ENCODE measurements at places on chromosomes 7 and 10.

GRCh38 chr7:39855325-39855674 lies 94.8 kb upstream of the CDK13 start:
- no peak for DNase-seq

- no peak for DNase-seq
Observed at GRCh38 chr10:9140373-9140772, 1085.9 kb downstream of the GATA3 start.

DNA sequence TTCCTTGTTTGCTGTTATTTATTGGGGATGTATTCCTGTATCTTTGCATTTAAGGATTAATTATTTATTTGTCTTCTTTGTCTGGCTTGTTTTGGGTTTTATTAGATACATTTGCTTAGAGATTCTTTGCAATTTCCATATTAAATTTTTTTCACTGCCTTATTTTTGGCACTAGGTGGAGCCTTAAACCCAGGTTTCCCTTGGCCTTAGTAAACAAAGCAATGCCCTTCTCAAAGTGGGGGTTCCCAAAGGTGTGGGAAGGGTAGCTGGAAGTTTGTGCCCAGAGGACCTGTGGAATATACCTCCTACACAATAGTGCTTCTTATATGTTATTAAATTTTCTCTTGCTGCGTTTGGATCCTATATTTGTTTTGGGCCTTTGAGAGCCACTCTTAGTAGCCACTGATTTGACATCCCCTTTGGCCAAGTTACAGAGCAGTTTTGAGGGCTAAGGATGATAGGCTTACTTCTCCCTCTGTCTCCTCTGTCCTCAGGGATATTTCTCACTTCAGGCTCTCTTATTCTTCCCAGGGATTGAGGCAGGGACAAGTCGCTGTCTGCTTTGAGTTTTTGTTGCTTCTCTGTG lies 162.3 kb downstream of the ITGB1 start:
- DNase-seq = peak; percentile 33

GRCh38 chr7:2710901-2711551 lies 23.0 kb downstream of the AMZ1 start:
- peak; percentile 73 for DNase-seq

DNA sequence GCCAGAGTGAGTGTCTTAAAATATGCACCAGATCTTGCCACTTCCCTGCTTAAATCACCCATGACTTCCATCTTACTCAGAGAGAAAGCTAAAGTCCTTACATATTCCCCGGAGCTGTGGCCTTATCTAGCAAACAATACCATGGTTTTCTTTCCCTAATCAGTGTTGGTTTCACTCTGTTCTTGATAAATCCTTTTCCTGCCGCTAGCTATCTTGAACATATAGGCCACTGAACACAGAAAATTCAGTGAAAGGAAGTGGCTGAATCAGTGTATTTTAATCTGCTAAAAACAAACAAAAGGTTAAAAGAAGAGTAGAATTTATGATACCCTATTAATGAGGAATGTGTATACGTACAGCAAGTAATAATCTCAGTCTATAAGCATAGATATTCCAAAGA lies 42.0 kb upstream of the JAZF1 start:
- DNase-seq = no peak

DNA sequence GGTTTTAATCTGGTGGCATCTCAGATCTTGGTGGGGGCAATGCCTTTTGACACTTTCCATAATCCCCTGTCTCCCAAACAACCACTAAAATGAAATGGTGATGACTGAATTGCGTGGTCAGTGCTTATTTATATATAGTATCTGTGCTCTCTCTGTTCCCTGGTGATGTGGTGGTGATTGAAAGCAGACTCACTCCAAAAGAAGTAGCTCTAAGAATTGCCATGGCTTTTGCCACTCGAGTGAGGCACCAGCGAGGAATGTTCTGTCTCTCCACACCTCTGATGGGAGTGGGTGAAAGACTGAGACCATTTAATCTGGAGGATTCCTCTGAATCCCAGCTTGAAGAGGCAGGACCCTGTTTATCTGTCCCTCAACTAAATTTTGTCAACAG lies 2.8 kb downstream of the DUSP5 start:
- DNase-seq = no peak

DNA sequence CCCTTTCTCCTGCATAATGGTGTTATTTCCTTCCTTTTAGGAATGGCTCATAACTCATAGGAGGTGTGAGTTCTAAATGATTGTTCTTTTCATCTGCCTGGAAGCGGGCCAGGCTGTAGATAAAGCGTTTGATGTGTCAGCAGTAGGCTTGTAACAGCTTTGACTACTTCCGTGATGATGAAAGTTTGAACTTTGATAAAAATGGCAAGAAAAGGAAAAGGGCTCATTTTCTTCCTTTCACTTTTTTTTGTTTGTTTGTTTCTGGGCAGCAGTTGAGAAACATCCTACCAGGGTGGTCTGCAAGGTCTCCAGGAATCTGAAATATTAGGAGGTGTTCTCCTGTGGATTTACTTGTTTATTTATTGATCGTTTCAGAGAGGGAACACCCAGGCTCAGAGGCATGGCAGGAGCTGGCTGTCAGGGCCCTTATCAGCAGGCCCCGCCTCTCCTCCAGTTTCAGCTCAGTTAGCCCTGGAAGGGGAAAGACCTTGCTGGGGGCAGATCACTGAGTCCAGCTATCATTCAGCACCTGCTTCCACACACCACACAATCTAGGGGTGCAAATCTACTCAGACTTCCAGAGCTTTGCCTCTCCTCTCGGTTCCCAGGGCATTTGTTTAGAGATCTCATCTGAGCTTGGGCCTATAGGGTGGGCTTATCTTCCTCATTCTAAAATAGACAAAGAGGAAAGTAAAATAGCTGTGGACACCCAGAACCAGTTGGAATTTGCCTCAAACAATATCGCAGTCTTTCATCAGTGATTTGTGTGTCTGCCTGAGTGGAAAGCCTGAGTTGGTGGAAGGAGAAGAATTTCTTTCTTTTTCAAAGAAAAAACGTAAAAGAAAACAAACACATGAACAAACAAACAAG lies 130.9 kb downstream of the BMPER start:
- DNase-seq = no peak

DNA sequence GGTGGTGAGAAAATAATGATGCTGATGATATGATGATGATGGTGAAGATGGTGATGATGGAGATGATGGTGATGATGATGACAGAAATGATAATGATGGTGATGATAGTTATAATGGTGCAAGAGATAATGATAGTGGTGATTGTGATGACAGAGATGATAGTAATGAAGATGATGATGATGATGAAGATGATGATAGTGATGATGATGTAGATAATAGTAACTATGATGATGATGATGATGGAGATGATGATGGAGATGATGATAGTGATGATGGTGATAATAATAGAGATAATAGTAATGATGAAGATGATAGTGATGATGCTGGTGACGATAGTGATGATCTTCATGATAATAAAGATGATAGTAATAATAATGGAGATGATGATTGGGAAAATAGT lies 22.2 kb downstream of the ABCA13 start:
- DNase-seq = no peak

DNA sequence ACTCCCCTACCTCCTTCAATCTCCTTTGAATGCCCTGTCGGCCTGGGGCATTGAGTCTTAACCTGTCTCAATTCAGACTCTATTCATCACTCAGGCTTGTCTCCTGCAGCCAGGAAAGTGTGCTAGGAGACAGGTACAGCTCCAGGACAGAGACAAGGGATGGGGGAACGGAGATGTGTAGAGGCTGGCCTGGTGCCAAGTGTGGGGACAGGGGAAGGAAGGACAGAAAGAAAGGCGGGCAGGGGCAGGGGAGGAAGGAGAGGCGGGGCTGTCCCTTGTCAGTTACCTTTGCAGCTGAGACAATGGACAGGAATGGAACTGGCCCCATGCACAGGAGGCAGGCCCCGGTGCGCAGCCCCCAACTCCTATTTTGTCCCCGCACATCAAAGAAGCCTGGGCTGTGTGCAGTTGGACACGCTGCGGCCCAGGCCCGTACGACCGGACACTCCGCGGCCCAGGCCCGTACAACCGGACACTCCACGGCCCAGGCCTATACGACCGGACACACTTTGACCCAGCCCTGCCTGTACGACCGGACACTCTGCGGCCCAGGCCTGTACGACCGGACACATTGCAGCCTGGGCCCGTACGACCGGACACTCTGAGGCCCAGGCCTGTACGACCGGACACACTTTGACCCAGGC lies 36.9 kb downstream of the CHST15 start:
- no peak for DNase-seq

GRCh38 chr10:99595236-99595635 lies 25.0 kb downstream of the SLC25A28 start:
- DNase-seq = no peak

GRCh38 chr7:29957521-29958310 lies 31.9 kb downstream of the SCRN1 start:
- no peak for DNase-seq

- no peak for DNase-seq
Observed at GRCh38 chr10:116769791-116770190, 27.4 kb upstream of the HSPA12A start.

GRCh38 chr7:129055861-129056464 lies 1.1 kb upstream of the TNPO3 start:
- DNase-seq = no peak

- DNase-seq = no peak
Observed at GRCh38 chr7:2163600-2164555, 68.9 kb downstream of the MAD1L1 start.

- DNase-seq = no peak
Observed at GRCh38 chr7:35261476-35262285, 7.8 kb upstream of the TBX20 start.

DNA sequence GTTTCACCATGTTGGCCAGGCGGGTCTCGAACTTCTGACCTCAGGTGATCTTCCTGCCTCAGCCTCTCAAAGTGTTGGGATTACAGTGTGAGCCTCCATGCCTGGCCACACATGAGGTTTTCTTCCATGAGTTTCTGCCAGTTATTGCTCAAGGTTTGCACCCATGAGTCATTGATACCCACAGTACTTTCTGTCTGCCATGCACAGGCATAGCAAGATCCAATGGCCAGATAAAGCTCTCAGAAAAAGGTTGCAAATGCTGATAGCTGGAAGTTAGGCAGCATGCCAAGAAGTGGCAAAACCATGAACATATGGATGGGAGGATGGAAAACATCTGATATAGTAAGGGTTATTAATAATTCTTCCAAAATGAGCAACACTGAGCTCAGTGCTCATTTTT lies 298.7 kb upstream of the NRG3 start:
- no peak for DNase-seq

DNA sequence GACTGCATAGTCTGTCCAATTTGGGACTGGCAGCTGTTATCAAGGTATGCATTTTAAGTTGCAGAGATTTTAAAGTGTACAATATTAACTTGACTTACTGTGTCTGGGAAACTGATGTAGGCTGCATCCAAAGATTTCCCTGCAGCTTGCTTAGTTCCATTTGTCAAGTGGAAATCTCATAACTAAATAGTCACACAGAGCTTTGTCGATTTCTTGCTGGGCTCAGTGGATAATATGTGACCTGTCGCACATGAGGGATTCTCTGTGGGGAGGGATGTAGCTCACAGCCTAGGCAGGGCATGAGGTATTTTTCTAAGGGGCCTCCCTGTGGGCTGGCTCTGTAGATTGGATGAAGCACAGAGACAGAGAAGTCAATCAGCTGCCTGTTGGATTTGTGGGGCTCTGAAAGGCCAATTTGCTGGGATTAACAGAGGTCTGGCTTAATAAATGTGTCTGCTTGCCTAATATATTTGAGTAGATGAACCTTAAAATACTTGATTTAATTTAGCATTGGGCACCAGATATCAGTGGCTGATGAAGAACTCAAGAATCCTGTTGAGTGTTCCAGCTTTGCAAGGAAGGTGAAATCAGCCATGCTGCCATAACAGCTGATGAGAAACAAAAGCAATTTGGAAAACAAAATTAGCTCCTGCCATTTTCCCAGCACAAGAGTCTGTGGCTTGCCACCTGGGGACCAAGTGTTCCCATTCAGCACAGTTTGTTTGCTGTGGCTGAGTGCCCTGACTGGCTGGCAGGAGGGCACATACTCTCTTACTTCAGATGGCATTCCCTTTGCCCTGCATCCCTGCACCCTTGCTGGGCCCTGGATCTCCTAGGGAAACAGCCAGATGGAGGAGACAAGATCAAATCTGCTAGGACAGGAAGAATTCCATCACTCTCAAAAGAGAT lies 598.5 kb downstream of the SORCS3 start:
- DNase-seq = no peak

DNA sequence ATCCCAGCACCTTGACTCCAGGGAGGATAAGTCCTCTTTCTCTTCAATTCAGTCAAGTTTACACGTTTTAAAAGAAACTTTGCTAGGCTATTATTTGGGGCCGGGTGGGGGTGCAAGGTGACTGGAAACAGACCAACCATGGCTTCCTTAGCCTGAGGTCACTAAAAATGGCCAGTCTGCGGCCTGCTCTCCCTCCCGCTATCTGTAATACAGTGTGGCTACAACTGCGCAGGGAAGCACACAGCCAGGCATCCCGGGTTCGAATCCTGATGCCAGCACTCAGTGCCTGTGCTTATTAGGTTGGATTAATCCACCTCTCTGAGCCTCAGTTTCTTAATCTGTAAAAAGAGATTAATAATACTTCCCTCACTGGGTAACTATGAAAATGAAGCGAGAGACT lies 19.5 kb downstream of the ATP6V1F start:
- DNase-seq = no peak

DNA sequence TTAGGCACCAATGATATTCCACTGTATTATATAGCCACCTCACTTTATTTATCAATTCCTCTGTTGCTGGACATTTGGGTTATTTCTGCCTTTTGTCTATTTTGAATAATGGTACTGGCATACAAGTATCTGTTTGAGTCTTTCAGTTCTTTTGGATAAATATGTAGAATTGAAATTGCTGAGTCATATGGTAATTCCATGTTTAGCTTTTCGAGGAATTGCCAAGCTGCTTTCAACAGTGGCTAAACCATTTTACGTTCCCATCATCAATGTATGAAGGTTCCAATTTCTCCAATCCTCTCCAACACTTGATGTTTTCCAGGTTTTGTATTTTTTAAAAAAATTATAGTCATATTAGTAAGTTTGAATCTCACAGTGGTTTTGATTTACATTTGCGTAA lies 42.3 kb downstream of the JMJD1C start:
- no peak for DNase-seq

GRCh38 chr7:137345799-137346449 lies 2.4 kb upstream of the PTN start:
- no peak for DNase-seq

- no peak for DNase-seq
Observed at GRCh38 chr10:45589009-45589408, 83.6 kb downstream of the ZFAND4 start.

- DNase-seq = peak; percentile 54
Observed at GRCh38 chr7:134473861-134474291, 15.0 kb upstream of the AKR1B1 start.

DNA sequence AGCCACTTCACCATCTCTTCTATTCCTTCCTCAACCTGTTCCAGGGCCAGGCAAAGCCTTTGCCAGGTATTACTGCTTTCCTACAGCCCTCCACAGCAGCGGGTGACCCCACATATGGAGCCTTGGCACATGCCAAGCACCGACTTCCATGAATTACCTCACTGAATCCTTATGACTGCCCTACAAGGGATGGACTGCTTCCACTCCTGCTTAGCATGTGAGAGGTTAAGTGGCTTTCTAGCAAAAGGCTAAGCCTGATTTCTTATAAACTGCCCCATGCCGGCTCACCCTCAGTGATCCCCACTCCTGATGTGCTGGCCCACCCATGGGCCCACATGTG lies 44.0 kb upstream of the PDLIM1 start:
- DNase-seq = no peak
